ENCODE measurements at places on chromosomes 1 and 21.

DNA sequence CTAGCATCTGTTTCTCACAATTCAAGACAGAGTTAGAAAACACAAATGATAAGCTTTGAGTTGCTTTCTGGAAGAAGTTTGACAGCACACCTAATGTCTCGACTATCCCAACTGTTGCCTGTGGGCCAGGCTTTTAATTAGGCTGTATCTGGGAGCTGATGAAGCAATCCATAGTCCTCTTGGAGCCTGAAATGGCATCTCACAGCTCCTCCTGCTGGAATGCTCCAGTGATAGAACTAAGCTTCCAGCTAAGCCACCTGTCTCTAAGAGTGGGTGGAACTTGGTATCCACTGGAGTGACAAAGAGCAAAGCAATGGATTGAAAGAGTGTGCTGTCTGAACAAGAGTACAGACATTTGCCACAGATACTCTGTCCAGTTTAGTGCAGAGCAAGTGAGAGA, 605.3 kb upstream of the NR5A2 start:
- DNase-seq, result no peak

DNA sequence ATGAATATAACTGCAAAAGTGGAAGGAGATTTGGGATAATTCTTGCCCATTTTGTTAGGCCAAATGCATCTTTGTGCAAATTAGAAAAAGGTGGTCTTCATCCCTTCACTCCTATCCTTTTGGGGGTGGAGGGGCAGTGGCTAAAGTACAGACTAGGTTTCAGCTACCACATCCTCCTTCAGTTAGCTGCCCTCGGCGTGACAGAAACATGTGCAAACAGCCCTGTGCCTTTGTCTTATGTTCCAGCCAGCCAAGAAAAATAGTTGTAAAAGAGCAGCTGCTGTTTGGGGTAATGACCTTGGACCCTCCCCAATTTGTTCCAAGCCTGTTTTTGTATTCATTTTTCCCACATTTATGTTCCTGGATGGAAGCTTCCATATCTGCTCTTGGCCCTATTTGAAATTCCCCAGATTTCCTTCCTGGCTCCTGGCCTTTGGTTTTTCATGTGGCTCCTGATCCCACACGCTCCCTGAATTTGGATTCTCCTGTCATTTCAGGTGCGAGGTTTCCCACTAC, 8.3 kb upstream of the LGALS8 start:
- no peak for DNase-seq

GRCh38 chr1:23793018-23793781, 2.3 kb downstream of the LYPLA2 start:
- DNase-seq, result peak; percentile 29

DNA sequence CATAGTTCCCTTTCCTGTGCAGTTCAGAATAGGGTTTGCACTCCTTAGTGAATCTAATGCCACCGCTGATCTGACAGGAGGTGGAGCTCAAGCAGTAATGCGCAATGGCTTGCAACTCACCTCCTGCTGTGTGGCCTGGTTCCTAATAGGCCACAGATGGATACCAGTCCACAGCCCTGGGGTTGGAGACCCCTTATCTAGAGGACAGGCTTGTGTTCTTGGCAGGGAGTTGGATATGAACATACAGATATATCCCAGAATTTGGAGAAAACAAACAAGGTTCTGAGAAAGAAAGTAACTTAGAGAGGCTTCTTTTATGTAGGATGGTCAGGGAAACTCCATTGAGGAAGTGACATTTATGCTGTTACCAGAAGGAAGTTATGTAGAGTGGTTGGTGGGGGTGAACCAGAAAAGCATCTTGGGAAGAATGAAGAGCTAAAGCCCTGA, 5.1 kb upstream of the PTPRC start:
- no peak for DNase-seq

- no peak for DNase-seq
Observed at GRCh38 chr1:14897547-14897946, 256.0 kb upstream of the TMEM51 start.

GRCh38 chr1:105909811-105910210, 1146.7 kb upstream of the PRMT6 start:
- no peak for DNase-seq

GRCh38 chr1:115529216-115529897, 112.4 kb upstream of the VANGL1 start:
- no peak for DNase-seq

GRCh38 chr1:219907772-219908070, 20.6 kb downstream of the SLC30A10 start:
- DNase-seq, result no peak

GRCh38 chr1:44263568-44264450, 50.5 kb downstream of the DMAP1 start:
- no peak for DNase-seq

GRCh38 chr1:224780736-224781135, 148.7 kb upstream of the DNAH14 start:
- DNase-seq, result no peak

- no peak for DNase-seq
Observed at GRCh38 chr21:24110846-24111245, 1496.4 kb downstream of the MRPL39 start.

DNA sequence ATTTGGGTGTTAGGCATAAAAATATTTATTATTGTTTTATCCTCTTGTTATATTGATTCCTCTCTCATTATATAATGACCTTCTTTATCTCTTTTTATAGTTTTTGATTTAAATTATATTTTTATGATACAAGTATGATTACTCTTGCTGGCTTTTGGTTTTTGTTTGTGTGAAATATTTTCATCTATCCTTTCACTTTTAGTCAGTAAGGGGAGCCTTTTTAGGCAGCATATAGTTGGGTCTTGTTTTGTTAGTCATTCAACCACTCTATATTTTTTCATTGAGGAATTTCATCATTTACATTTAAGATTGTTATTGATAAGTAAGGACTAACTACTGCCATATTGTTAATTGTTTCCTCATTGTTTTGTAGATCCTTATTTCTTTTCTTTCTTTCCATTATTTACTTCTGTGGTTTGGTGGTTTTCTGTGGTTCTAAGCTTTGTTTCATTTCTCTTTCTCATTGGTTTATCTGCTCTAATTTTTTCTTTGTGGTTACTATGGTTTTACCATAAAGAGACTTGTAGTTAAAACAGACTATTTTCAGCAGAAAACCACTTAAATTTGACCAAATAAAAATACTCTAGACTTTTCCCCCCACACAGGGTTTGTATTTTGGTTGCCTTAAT, 593.1 kb downstream of the NUF2 start:
- no peak for DNase-seq

DNA sequence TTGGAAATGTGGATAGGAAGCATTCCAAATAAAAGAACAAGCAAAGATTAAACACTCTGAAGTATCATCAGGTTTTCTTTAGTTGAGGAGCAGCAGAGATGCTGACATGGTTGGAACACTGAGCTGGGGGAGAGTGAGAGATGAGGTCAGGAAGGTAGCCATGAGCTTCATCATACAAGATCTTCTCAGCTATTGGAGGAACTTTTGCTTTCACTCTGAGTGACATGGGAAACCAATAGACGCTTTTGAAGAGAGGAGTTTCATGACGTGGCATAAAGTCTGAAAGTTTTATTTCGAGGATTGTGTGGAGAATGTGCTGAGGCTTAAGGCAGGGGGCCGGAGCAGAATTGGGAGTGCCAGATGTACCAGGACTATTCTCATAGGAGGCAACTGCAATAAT, 616.2 kb upstream of the CAMK1G start:
- DNase-seq, result no peak

DNA sequence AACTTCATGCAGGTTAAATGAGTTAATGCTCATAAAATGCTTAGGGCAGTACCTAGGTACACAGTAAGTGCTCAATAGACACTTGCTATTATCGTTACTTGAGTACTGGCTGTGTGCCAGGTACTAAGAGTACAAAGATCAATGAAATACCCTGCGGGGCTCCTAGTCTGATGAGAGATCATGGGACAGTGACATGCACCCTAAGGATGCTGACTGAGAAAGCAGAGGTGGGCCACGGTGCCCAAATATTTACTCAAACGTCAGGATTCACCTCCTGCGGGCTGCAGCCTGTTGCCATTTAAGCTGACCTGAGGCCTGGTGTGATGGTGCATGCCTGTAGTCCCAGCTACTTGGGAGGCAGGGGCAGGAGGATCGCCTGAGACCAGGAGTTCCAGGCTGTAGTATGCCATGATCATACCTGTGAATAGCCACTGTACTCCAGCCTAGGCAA, 19.8 kb upstream of the LUZP1 start:
- DNase-seq, result no peak

DNA sequence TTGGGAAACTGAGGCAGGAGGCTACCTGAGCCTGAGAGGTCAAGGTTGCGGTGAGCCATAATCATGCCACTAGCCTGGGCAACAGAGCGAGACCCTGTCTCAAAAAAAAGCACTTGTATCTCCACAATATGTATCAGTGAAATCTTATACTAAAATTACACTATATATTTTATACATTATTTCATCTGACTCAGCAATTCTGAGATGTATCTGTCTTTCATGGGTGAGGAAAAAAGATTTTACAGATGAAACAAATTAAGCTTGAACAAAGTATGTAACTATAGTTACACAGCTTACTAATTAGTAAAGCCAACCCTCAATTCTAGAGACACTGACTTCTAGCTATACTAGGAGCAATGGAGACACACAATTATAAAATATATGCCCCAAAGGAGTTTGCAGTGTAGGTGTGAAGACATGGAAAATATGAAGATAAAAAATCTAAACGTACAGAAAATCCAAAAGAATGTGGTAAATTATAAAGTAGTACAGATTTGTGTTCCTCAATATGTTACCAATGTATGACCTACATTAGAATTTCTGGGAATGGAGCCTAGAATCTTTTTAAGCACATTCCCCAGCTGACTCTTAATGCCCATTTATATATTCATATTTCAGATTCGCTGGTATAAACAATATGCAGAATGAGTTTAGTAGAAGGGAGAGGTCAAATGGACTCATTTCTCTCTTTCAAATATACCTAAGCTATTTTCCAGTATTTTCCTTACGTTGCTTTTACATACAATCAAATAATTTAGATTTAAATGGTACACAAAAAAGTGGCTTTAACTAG, 14.6 kb downstream of the GTF2B start:
- no peak for DNase-seq

GRCh38 chr1:206651958-206652890, 16.9 kb downstream of the DYRK3 start:
- DNase-seq, result no peak

DNA sequence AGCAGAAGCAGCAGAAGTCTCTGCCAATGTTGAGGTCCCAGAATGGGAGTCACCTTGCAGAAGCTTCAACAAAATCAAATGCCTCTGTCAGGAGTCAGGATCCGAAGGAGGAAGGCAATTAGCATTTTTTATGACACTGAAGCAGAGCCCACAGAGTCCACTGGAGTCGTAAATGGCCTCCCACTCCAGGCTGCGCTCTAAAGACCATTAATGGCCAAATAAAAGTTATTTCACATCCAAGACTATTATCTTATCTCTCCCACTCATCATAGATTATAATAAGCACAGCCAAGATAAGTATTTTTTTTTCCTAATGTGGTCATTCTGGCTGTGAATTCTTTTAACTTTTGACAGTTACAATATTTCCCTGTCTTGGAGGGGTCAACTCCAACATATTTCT, 191.1 kb upstream of the C8B start:
- no peak for DNase-seq

GRCh38 chr1:2184531-2184930, 10.0 kb downstream of the FAAP20 start:
- DNase-seq, result no peak

GRCh38 chr1:119285482-119285881, 83.1 kb upstream of the HAO2 start:
- no peak for DNase-seq

DNA sequence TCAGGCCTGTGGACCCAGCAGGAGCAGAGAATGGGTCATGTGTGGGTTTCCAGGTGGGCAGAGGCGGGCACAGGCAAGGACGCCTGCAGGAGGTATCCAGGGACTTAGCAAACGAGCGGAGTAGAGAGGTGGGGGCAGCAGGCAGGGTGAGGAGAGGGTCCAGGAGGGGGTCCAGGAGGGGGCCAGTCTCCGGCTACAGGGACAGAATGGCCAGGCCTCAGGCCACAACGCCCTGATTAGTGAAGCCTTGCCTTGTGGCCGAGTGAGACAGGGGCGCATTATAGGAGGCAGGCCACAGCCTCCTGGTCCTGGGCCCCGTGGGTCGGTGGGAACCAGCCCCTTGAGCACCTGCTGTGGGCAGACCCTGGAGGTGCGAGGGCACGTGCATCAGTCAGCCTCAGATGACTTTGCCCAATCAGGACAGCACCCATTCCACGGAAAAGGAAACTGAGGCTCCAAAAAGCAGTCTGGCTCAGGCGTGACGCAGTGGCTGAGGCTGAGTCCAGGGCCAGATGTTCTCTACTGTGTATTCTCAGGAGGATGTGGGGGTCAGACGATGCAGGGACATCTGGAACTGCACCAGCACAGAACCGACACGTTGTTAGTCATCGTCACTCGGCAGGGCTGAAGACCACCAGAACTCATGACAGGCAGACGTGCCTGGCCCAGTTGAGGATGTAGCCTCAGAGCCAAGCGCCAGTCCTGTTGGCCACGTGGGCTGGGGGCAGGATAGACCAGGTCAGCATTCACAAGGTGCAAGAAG, 113.7 kb downstream of the CRYAA start:
- DNase-seq, result no peak

DNA sequence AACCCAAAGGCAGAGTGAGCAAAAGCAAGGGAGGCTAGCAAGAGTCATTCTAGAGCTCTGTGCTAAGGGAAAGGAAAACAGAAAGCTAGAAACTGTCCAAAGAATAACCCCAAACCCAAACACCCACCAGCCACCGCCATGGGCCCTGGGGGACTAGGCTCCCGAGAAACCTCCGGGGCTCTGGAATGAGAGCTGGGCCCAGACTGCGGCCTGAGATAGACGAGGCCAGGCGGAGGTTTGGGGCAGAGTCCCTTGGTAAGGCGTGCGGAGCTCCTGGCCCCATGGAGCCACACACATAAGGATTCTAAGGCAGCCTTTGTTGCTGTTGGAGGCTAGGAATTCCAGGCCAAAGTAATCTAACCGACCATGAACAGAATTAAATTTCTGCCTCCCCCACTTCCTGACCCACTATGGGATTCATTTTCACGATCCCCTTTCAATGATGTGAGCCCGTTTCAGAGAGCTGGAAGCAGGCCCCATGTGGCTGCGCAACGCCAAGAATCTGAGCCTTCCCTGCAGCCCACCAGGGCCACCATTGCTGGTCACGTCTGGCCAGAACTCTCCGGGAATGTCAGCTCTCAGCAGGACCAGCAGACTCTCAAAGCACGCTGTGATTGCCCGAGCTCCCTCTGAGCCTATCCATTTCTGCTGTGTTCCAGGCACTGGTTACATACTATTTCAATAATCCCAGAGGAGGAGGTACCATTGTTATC, 145.0 kb downstream of the TRABD2B start:
- no peak for DNase-seq
